Lung microvascular endothelial cell (primary cell): ENCODE measurements at places on chromosomes 1 and 21. TPM values are rescaled to one million over a fixed set of nuclear protein-coding genes. Genes with fewer than 3 reads are reported as not detected.

The UBL4B gene
- not detected in 2 replicates for total RNA-seq

The IQCC gene
- 0.65 and 0.79 TPM in 2 replicates for total RNA-seq

The PADI2 gene
- total RNA-seq: under 0.01 and 0.22 TPM in 2 replicates

The NR5A2 gene
- 3.4 and 7.2 TPM in 2 replicates for total RNA-seq

The DDAH1 gene
- total RNA-seq: 31.8 and 57.9 TPM in 2 replicates

The CR1L gene
- not detected in 2 replicates for total RNA-seq

The IFT25 gene
- 12.4 and 14.5 TPM in 2 replicates for total RNA-seq

The ACTN2 gene
- total RNA-seq: under 0.01 TPM in 1 of 2 replicates, not detected in the other

The GFI1 gene
- not detected in 2 replicates for total RNA-seq

The PLPPR5 gene
- total RNA-seq: not detected in 2 replicates

The SPRR2G gene
- total RNA-seq: not detected in 2 replicates

The FYB2 gene
- not detected in 2 replicates for total RNA-seq

The PDPN gene
- 45.1 and 108 TPM in 2 replicates for total RNA-seq

The FBLIM1 gene
- 110 and 128 TPM in 2 replicates for total RNA-seq

The SLFNL1 gene
- total RNA-seq: under 0.01 and 0.20 TPM in 2 replicates

The NPL gene
- total RNA-seq: 1.6 and 3.1 TPM in 2 replicates

The TNFRSF8 gene
- not detected in 2 replicates for total RNA-seq

The SLC44A3 gene
- 2.0 and 4.8 TPM in 2 replicates for total RNA-seq

The RNF186 gene
- not detected in 2 replicates for total RNA-seq

The LRRC52 gene
- not detected in 2 replicates for total RNA-seq

The HORMAD1 gene
- 0.20 TPM in 1 of 2 replicates, not detected in the other for total RNA-seq

The RHEX gene
- total RNA-seq: not detected in 2 replicates

The FAM72D gene
- 0.40 and 0.87 TPM in 2 replicates for total RNA-seq

The COQ8A gene
- 14.2 and 33.3 TPM in 2 replicates for total RNA-seq

The CD164L2 gene
- not detected in 2 replicates for total RNA-seq

The NDUFS5 gene
- 419 and 482 TPM in 2 replicates for total RNA-seq
